ENCODE measurements at places on chromosomes 4 and X. TPM values are rescaled to one million over a fixed set of nuclear protein-coding genes. Genes with fewer than 3 reads are reported as not detected.
A peak's percentile ranks its signal among the peaks of the same experiment; 100 is the strongest.

GRCh38 chrX:10628906-10629305 lies 8.5 kb upstream of the MID1 start:
- H3K4me1 ChIP-seq: peaks cover 4% of the 10 kb centered on the region
- no peaks in the 10 kb centered on the region for H3K27me3 ChIP-seq
- no peak overlapping the region for H3K4me3 ChIP-seq
- no peaks in the 10 kb centered on the region for H3K36me3 ChIP-seq
- peak; percentile 74 for DNase-seq

GRCh38 chr4:76238236-76238635 lies 13.3 kb upstream of the FAM47E start:
- H3K27ac ChIP-seq: no peak overlapping the region
- H3K4me1 ChIP-seq: no peaks in the 10 kb centered on the region
- H3K27me3 ChIP-seq: peaks cover 6% of the 10 kb centered on the region
- no peaks in the 10 kb centered on the region for H3K36me3 ChIP-seq
- DNase-seq: no peak

GRCh38 chrX:22800360-22800759 lies 199.4 kb upstream of the DDX53 start:
- DNase-seq: peak; percentile 91
- H3K36me3 ChIP-seq: no peaks in the 10 kb centered on the region
- H3K27me3 ChIP-seq: no peaks in the 10 kb centered on the region
- H3K4me1 ChIP-seq: no peaks in the 10 kb centered on the region

DNA sequence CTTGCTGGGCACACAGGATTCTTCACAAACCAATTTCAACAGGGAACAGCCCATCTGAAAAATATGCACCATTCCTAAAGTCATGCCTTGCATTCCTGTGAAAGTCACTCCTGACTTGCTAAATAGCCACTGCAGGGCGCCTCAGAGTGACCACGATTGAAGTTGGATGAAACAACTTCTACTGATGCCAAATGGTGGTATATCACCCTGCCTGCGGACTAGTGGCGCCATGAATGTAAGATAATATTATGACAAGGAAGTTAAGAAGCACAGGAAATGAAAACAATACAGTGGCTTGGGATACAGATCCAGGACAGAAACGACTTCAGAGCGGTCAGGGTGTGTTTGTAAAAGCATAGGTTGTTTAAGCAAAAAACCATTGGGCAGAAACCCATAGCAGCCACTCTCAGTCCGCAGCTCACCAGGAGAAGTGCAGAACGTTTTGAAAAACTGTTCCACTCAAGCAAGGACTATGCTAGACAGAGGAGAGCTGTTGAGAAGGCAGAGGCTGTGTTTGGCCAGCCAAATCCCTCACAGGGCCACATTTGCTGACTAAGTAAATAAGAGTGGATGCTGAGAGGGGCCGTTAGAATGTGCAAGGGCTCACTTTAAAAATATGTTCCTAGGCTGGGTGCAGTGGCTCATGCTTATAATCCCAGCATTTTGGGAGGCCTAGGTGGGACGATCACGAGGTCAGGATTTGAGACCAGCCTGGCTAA lies 250.4 kb downstream of the PTTG2 start:
- no peak overlapping the region for H3K4me3 ChIP-seq
- H3K36me3 ChIP-seq: no peaks in the 10 kb centered on the region
- DNase-seq: no peak
- no peak overlapping the region for H3K27ac ChIP-seq

- H3K36me3 ChIP-seq: no peaks in the 10 kb centered on the region
- no peaks in the 10 kb centered on the region for H3K4me1 ChIP-seq
- DNase-seq: peak; percentile 17
- no peak overlapping the region for H3K27ac ChIP-seq
- H3K4me3 ChIP-seq: no peak overlapping the region
- H3K27me3 ChIP-seq: no peaks in the 10 kb centered on the region
These were observed 796.6 kb upstream of the POU3F4 start for GRCh38 chrX:82711457-82711856.

The ZNF595 gene
- total RNA-seq: 16.2 TPM

DNA sequence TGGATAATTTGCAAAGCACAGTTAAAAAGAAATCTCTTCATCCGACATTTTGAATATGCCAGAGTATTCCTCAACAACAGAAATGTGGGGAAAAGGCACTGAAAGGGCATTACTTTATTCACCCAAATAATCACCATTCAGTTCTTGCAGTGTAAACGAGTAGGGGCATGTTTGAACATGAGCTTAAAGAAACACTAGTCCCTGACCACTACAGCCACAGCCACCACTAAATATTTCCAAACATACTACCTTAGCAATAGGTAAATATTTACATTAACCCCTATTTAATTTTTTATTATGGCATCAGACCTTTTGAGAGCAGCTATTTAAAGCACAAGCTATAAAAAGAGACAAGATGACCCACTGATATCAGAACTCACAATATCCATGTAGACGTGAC lies 27.6 kb downstream of the MCF2 start:
- no peak overlapping the region for H3K27ac ChIP-seq
- H3K4me1 ChIP-seq: no peaks in the 10 kb centered on the region
- H3K4me3 ChIP-seq: no peak overlapping the region
- H3K36me3 ChIP-seq: no peaks in the 10 kb centered on the region

The BEX3 gene
- 416 TPM for total RNA-seq

GRCh38 chr4:78356251-78356786 lies 195.3 kb upstream of the ANXA3 start:
- no peaks in the 10 kb centered on the region for H3K4me1 ChIP-seq
- H3K27ac ChIP-seq: no peak overlapping the region
- no peaks in the 10 kb centered on the region for H3K27me3 ChIP-seq

DNA sequence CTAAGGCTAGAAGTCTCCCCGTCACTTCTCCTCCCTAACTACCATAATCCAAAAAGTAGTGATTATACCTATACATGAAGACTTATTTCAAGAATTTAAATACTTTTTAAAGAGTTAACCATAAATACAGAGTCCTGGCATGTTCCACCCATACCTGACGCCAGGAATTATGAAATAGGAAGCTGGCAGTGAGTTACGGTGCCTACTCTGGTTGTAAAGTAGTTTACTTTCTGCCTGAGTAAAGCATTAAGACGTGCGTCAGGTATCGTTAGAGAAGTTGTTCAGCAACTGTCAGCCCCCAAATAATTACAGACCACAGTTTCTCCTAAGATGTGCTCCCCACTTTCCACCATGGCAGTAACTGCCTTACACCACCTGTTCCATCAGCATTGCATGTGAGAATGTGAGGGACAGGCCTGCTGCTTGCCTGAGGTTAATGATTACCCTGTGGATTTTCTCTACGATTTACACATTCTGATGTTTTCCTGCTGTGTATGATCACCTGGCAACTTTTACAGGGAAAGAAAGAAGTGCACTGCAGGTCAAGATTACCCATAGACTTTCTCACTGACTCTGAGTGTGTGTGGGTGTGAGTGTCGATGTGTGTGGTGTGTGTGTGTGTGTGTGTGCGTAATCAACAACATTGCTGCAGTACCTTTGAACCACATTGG lies 92.3 kb upstream of the SLC7A11 start:
- H3K4me1 ChIP-seq: no peaks in the 10 kb centered on the region
- no peak overlapping the region for H3K27ac ChIP-seq
- H3K4me3 ChIP-seq: no peak overlapping the region
- no peaks in the 10 kb centered on the region for H3K36me3 ChIP-seq
